ENCODE measurements at places on chromosomes 4 and X.
A peak's percentile ranks its signal among the peaks of the same experiment; 100 is the strongest.

- DNase-seq = no peak
Measured at GRCh38 chrX:38654302-38654701, 93.0 kb downstream of the TSPAN7 start.

- no peak for DNase-seq
Measured at GRCh38 chrX:143648705-143649104, 12.8 kb upstream of the SLITRK4 start.

DNA sequence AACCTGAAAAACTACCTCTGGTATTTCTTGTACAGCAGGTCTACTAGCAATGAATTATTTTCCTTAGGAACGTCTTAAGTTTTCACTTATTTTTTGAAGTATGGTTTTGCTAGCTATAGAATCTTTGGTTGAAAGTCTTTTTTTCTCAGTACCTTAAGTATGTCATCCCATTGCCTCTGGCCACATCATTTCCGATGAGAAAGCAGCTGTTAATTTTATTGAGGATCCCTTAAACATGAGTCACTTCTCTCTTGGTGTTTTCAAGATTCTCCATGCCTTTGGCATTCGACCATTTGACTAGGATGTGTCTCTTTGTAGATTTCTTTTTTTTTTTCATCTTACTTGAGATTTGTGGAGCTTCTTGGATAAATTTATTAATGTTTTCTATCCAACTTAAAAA lies 803.8 kb upstream of the AMOT start:
- no peak for DNase-seq

- DNase-seq = no peak
Measured at GRCh38 chr4:38873290-38873944, 5.8 kb downstream of the FAM114A1 start.

- DNase-seq = peak; percentile 7
Measured at GRCh38 chr4:36351082-36351666, 69.8 kb downstream of the DTHD1 start.

- DNase-seq = no peak
Measured at GRCh38 chr4:117400039-117400835, 314.9 kb upstream of the TRAM1L1 start.

DNA sequence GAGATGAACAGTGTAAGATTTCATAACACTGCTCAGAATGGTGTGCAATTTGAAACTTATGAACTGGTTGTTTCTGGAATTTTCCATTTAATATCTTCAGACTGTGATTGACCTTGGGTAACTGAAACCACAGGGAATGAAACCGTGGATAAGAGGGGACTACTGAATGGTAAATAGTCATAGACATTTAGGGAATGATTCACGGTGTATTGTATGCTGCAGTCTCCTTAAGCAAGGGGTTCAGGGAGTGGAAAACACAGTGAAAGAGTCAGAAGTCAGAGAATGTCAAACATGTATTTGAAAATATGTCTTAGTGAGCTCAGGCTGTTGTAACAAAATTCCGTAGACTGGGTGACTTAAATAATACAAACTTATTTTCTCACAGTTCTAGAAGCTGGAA lies 398.2 kb upstream of the DIPK2B start:
- no peak for DNase-seq

- no peak for DNase-seq
Measured at GRCh38 chr4:61336488-61336887, 136.4 kb downstream of the ADGRL3 start.

DNA sequence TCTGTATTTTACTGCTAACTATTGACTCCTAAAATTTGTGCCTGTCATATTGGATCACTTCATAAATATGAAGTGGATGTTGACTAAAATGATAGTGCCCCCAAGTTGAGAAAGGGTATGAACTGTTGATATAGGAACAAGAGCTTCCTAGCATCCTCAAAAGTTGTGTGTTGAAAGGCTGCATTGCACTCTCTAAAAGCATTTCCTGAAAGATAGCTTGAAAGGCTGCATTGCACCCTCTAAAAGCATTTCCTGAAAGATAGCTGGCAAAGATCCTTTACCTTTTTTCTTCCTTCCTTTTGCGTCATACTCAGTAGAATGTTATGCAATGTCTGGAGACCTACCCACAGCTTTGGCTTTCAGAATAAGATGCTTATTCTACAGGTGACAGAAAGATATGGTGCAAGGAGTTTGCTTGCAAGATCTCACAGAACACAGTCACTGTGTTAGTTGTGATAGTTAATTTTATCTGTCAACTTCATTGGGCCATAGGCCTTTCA lies 274.6 kb upstream of the GALNTL6 start:
- DNase-seq = no peak

- DNase-seq = no peak
Measured at GRCh38 chr4:152278172-152278504, 257.8 kb downstream of the FBXW7 start.

GRCh38 chr4:26719954-26720552 lies 136.2 kb downstream of the TBC1D19 start:
- DNase-seq = no peak

DNA sequence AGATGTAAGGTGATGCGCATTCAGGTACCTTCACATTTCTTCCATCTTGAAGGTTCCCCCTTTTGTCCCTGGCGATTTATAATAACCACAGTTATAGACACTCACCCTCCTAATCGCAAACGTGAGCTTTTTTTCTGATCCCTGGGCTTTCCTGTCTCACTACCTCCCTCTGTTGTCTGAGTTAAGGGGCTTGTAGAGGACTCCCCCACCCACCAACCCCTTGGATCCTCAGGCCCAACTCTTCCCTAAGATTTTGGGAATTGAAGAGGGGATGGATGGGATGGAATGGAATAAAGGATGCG lies 1.4 kb downstream of the CNKSR2 start:
- no peak for DNase-seq

GRCh38 chrX:24341795-24342194 lies 18.6 kb upstream of the SUPT20HL1 start:
- no peak for DNase-seq

- DNase-seq = no peak
Measured at GRCh38 chr4:40193016-40193571, 3.7 kb upstream of the RHOH start.

GRCh38 chr4:48620093-48620492 lies 130.0 kb downstream of the ZAR1 start:
- DNase-seq = no peak

- DNase-seq = no peak
Measured at GRCh38 chr4:77911842-77912450, 49.3 kb downstream of the MRPL1 start.

DNA sequence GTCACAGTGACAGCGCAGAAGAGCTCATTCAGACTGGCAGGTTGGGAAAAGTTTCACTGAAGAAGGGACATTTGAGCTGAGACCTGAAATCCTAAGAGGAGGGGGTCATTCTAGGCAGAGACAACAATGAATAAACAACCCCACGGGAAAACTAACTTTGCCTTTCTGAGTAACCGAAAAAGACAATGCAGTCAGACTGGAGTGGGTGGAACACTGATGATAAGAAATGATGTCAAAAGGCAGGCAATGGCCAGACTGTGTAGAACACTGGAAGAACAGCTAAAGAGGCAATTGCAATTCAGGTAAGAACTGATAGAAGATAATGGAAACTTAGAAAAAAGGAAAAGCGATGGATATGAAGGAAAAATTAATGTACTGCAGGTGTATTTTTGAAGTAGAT lies 73.8 kb downstream of the CHIC2 start:
- DNase-seq = no peak

DNA sequence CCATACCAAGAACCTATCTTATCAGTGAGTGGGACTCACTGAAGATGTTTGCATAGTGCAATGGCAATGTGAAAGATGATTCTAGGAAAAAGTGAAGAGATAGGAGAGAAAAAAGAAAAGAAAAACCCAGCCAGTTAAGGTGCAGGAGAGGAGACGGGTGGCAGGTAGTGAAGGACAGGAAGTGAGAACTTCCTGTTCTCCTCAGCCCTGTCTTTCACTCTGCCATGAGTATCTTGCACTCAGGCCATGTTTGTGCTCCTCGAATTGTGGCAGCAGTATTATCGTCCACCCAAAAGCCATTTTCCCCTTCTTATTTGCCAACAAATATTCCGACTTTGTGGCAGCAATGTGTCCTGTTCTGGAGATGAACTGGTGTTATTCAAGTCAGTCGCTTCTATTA lies 8.6 kb upstream of the ENPEP start:
- DNase-seq = no peak

GRCh38 chrX:6041630-6042029 lies 187.0 kb downstream of the NLGN4X start:
- no peak for DNase-seq

- DNase-seq = no peak
Measured at GRCh38 chrX:111874241-111874640, 1.7 kb upstream of the TRPC5OS start.

- no peak for DNase-seq
Measured at GRCh38 chr4:7938609-7939376, 868 bp downstream of the AFAP1 start.

DNA sequence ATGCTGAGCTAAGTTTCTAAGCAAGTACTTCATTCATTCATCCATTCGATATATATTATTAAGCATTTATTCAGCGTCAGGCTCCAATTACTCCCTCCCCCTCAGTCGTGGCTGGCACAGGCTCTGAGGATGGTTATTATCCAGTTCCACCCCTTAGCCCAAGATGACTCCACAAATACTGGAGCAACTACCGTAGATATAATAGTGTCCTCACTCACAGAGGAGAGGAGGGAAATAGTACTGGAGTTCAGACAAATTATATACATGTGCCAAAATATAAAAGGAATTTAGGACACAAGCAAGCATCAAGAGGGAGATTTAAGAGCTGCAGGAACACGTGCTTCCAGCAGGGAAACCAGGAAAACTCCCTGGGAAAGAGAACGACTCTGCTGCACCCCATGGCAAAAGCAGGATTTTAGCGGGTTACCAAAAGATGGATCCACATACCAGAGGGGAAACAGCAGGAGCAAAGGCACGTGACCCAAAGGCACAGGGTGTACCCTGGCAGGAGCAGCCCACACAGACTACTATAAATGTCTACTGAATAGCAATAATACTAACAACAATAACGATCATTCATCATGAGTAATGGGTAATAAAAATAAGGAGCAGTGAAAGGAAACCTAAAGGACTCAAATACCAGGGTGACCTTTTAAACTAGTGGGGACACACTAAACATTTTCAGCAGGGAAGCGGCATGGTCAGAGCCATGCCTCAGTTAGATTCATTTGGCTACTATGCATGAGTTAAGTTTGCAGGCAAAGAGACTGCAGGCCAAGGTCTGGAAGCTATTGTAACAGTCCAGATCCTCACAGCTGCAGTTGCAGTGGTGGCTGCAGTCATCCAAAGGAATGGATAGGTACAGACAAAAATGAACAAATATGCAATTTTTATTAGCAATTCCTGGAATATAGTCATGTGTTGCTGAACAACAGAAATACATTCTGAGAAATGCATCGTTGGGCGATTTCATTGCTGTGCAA lies 153.7 kb downstream of the APBB2 start:
- no peak for DNase-seq

GRCh38 chr4:183422962-183423631 lies 21.3 kb upstream of the CDKN2AIP start:
- no peak for DNase-seq

DNA sequence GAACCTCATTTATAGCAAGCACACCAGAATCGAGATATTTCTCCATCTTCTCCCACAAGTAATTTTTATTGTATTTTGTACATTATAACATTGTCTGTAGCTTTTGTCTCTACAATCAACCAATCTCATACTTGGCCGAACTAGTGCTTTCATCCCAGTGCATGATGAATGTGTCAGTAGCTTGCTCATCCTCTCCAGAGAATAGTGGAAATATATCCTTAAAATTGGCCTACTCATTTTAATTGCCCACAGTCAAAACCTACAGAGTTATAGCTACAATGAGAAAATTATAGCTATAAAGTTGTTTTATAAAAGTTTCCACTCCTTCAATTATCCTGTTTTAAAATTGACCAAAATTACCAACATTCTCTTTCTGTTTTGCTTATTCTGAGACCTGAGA lies 103.8 kb downstream of the MAPK10 start:
- DNase-seq = no peak

DNA sequence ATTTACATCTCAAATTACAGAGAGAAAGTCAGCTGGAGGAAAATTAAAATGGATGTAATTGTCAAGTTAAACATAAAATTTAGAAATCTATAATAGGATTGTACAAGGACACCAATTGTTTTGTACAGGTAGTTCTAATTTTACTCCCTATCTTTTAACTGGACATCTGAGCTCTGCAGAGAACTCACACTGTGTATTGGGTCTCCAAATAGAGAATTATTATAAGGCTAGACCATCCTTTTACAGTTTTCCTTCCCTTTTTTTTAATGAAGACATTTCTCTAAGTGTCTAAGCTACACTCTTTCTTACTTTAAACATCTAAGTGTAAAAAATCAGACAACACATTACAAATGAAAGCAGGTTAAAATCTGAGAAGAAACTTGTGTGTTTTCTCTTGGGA lies 78.4 kb upstream of the GC start:
- no peak for DNase-seq

GRCh38 chr4:2281575-2282343 lies 19.9 kb upstream of the MXD4 start:
- DNase-seq = no peak

- DNase-seq = no peak
Measured at GRCh38 chrX:155028129-155028528, 1.5 kb downstream of the FUNDC2 start.
